ENCODE measurements at places on chromosomes 2 and 18.

GRCh38 chr2:6103949-6104348 lies 411.8 kb downstream of the SOX11 start:
- no peak for DNase-seq

GRCh38 chr2:233351423-233351822 lies 2.9 kb upstream of the DGKD start:
- peak; percentile 23 for DNase-seq

DNA sequence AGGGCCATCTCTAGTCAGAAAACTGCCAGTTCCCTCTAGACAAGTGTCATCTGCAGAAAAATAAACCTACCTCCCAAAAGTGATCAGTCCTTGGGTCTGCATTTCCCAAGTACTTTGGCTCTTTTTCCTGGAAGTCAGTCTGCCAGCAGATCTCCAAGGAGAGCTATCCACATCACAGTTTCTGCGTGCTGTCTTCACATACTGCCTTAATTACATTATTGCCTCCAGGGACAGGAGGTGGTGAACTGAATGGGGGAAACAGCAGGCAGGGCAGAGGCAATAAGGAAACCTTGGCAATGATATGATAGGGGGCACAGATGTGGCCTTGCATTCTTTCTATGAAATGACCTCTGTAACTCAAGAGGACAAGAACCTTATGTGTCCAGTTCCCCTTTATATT lies 105.9 kb upstream of the SIX2 start:
- no peak for DNase-seq

- peak; percentile 37 for DNase-seq
These were observed 665.1 kb upstream of the ZEB2 start for GRCh38 chr2:145184741-145185651.

GRCh38 chr2:71611247-71611646 lies 157.9 kb downstream of the DYSF start:
- DNase-seq = no peak

DNA sequence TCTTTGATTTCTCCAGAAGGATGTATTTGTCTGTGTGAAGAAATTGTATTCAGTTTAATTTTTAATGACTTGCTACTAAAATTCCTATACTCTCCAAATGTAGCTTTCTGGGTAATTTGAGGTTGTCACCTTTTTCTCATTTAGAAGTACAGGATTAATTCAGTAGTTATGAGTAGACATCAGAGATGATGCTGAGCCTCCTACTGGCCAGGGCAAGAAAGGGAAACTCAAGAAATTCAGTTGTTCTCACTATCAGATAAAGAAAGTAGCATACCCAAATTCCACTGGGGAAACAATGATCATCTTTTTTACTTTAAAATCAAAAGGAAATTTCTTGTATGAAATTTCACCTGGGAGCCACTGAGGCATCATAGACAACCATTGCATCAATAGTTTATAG lies 199.4 kb downstream of the SATB2 start:
- no peak for DNase-seq

DNA sequence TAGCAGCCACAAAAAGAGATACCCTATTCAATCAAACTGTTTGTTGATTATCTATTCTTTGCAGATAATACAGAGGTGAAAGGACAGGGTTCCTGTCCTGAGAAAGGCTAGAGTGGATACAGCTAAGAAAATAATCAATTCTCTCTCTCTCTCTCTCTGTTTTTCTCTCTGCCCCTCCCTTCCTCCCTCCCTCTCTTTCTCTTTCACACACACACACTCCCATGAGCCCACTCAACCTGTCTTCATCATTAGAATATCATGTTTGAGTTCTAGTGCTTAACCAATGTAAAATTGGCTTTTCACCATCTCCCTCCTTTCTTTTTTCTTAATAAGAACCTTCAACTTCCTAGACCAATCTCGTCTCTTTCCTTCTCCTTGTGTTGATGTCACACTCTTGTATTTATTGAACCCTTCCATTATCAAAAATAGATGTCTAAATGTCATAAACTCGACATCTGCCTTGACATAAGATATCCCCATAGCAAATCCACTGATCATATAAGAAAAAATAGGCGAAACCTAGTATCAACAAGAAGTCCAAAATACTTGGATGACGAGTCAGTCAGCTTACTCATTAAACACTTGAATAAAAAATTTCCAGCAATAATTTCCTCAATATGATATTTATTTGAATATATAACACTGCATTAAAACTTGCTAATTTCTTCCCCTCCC lies 42.8 kb upstream of the CYTIP start:
- DNase-seq = no peak

GRCh38 chr2:102460467-102460866 lies 12.6 kb upstream of the SLC9A4 start:
- no peak for DNase-seq

GRCh38 chr2:202306034-202306433 lies 40.5 kb downstream of the NOP58 start:
- DNase-seq = no peak

DNA sequence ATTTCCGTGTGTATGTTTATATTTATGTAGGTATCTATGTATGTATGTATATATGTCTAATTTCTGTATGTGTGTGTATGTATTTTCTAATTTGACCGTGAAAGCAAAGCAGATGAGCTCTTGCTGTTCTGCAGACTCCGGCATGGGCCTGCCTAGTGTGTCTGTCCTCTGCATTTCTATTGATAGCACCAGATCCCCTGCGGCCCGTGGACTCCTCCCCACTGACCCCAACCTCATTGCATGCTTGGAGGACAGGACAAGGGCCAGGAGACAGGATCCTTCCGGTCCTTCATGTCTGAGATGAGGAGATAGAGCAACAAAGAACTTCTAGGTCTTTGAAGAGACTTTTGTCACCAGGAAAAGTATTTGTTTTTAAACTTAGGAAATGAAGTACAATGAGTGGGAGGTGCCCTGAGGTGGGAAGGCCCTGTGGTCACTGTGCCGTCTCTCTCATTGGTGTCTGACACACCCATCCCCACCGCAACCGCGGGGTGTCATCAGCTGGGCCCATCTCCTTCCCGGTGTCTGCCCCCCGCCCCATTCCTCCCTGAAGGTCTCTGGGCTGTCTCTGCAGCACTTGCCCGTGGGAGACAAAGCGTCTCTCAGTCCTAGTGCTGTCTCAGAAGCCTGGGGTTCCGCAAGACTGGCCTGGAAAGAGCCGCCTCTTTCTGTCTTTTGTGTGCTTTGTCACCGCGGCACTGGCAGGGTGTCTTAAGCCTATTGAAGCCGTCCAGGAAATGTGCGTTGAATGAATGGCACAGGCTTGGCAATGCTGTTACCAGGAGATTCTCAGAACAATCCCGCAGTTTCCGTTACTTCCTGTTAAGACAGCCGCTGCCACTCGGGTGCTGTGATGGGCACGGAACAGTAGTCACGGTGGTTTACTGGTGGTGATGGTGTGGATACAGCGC lies 216.4 kb downstream of the AGAP1 start:
- no peak for DNase-seq

- no peak for DNase-seq
These were observed 149.7 kb downstream of the GLI2 start for GRCh38 chr2:120885321-120885720.

- DNase-seq = no peak
These were observed 221.3 kb upstream of the DCC start for GRCh38 chr18:52118684-52119083.

DNA sequence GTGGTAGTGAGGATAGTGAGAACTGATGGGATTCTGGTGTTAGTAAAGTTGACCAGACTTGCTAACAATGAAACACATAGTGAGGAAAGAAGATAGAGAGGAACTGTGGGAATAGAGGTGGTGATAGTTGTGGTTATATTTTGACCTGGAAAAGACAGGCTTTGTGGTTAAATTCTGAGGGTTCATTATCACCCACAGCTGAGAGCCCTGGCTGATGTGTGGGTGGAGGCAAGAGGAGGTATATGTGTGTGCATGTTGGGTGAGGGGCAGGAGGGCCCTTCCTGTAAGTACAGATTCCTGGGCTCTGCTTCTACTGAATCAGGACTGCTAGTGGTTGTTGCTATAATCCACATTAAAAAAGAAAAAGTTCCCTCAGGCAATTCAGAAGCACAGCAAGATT lies 26.2 kb upstream of the TMEM163 start:
- DNase-seq = no peak

- peak; percentile 58 for DNase-seq
These were observed 107.4 kb upstream of the KCTD1 start for GRCh38 chr18:26655525-26656430.

DNA sequence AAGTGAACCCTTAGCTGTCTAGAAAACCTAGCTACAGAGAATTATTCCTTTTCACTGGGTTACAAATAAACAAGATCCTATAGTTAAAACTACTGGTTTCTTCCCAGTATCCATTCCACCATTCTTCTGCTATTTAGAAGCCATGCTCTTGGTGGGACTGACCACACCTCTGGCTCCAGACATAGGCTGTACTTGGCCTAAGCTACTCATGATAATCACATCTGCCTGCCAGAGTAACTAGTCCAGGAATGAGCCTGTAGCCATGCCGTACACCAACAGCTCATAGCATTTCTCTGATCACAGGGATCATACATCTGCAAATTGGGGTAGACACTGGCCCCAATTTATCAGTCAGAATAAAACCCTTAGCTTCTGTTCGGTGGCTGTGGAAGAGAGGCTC lies 33.7 kb downstream of the NABP1 start:
- DNase-seq = no peak

DNA sequence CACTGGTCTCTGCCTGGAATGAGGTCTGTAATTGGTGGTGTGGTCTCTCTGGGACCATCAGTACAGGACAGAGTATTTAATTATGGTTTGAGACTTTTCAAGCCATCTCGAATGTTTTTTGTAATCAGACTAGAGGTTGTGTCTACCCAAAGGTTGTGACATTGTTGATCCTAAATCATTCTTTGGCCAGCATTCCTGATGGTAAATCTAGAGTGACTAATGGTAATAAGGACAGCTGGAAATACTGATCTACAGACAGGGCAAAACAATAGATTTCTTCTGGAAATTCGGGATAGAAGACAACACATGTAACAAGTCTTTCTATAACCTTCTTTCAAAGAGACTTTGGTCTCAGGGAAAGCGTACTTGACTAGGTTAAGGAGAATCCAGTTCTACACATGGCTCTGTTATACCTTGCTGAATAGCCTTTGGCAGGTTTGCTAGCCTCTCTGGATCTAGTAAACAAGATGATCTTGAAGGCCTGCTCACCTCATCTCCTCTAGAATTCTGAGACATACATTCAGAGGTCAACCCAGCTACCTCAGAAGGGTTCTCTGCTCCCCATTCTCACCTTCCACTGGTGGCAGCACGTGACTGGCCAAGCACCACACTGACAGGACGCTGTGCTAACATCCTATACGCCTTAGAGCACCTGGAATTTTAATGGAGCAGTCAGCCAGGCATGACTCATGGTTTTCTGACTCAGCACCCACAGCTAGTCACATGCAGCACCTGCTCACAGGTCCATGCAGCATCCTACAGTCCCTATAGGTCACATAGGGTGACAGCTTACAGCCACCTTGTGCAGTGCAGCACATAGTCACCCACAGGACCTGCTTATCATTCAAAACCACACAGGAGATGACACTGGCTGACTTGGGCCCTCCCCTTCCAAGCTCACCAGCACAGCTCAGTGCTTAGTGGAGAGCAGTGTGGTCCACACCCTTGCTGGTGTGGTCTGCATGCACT lies 12.2 kb downstream of the PLB1 start:
- no peak for DNase-seq

- DNase-seq = no peak
These were observed 640.2 kb upstream of the SYT4 start for GRCh38 chr18:43917520-43917919.

GRCh38 chr18:77167251-77167650 lies 34.7 kb upstream of the MBP start:
- no peak for DNase-seq

- DNase-seq = peak; percentile 74
These were observed 216.4 kb downstream of the STK39 start for GRCh38 chr2:168030862-168031624.

GRCh38 chr2:199916980-199917379 lies 5.9 kb downstream of the C2orf69 start:
- DNase-seq = no peak

DNA sequence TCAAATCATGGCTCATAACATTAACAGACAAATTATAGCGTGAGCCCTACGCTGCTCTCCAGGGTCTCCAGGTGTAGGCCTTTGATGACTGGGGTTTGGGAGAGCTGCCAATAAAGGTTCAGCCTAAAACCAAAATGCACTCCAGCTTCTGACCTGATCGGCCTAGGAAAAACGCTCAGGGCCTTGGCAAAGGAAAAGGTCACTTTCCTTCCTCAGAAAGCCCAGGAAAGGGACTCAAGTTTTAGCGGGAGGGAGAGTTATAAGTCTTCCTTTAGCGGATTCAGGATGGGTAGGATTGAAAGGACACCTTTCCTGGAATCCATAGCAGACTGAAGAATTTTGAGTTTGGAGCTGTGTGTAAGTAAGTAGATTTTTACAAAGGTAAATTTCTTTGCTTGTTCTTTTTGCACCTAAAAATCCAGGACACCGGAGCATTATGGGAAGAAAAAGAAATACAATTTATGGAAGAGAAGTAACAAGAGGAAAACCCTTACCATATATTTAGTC lies 8.8 kb downstream of the EVX2 start:
- no peak for DNase-seq

DNA sequence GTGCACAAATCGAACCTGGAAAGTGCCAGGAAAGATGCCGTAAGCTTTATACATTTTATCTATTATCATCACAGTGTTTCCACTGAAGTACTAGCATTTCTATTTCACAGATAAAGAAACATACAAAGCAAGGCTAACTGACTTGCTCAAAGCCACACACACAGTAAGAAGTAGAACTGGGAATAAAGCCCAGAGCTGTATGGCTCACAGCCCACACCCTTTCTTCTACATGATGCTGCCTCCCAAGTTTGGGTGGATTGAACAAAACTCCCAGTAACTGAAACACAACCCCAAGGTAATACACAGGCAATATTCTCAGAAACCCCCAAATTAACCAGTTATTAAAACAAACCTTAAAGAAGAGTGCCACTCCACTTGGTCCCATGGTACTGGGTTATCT lies 11.2 kb downstream of the SAP130 start:
- peak; percentile 40 for DNase-seq

DNA sequence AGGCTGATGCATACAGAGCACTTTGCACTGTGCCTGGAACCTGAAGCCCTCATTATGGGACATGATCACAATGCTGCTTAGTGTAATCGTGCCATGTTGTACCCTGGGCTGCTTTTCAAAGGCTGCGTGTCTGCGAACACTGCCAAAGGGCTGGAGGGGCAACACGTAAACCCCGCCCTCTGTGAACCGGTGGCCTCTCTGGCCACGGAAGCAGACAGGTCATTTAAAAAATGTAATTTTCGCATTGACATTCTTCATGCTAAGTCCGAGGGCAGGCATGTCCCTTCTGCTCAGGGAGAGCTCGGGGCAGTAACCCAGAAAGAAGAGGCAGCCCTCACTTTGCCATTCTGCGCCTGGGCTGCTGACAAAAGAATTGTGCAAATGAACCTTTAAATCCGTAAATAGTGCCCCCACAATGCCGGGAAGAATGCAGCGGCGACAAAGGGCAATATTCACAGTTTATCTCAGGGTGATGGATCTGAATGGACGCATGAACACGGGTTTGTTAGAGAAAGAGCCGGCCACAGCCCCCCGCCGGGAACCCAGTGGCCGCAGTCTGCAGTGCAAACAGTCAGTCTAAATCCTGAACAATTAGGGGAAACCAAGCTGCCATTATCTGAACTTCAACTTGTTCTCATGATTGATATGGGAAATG lies 226.1 kb downstream of the MYCN start:
- DNase-seq = no peak

- DNase-seq = peak; percentile 46
These were observed 431.2 kb downstream of the LPIN1 start for GRCh38 chr2:12177455-12178288.

- DNase-seq = peak; percentile 91
These were observed 23.6 kb downstream of the ANKRD44 start for GRCh38 chr2:197286805-197287595.

- no peak for DNase-seq
These were observed 278.3 kb downstream of the MYCN start for GRCh38 chr2:16218625-16219024.

GRCh38 chr18:40110455-40110854 lies 1844.6 kb upstream of the PIK3C3 start:
- DNase-seq = no peak

All from astrocyte of the spinal cord (primary cell).